ENCODE measurements at places on chromosomes 2 and 18.

- DNase-seq, result no peak
Observed at GRCh38 chr2:44801841-44802776, 139.4 kb upstream of the SIX3 start.

GRCh38 chr2:212314680-212315079 lies 223.9 kb downstream of the ERBB4 start:
- no peak for DNase-seq

- DNase-seq, result peak; percentile 26
Observed at GRCh38 chr2:12107321-12107720, 360.9 kb downstream of the LPIN1 start.

- peak; percentile 61 for DNase-seq
Observed at GRCh38 chr2:189799531-189799930, 15.3 kb downstream of the PMS1 start.

All from fibroblast of upper back skin (primary cell).